ENCODE measurements at places on chromosomes 1 and 21.

- DNase-seq = no peak
Measured at GRCh38 chr1:45723248-45723930, 27.1 kb downstream of the IPP start.

DNA sequence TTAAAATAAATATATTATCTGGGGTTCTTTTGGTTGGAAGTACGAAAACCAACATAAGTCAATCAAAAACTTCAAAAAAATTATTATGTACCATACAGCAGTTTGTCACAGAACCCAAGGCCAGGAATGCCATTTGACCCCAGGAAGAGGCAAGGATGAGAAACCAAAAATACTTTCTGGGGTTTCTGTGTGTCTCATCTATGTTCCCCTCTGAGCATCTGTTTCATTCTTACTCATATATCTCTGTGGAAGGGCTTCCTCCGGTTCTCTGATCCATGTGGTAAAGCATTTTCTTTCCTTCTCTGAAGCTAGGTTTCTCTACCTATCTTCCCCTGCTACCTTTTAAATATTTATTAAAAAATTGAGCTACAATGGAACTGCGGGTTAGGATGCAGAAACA is 9.8 kb upstream of the FCRL1 start:
- DNase-seq = no peak

- no peak for DNase-seq
Measured at GRCh38 chr21:41888749-41889376, 9.7 kb upstream of the PRDM15 start.

DNA sequence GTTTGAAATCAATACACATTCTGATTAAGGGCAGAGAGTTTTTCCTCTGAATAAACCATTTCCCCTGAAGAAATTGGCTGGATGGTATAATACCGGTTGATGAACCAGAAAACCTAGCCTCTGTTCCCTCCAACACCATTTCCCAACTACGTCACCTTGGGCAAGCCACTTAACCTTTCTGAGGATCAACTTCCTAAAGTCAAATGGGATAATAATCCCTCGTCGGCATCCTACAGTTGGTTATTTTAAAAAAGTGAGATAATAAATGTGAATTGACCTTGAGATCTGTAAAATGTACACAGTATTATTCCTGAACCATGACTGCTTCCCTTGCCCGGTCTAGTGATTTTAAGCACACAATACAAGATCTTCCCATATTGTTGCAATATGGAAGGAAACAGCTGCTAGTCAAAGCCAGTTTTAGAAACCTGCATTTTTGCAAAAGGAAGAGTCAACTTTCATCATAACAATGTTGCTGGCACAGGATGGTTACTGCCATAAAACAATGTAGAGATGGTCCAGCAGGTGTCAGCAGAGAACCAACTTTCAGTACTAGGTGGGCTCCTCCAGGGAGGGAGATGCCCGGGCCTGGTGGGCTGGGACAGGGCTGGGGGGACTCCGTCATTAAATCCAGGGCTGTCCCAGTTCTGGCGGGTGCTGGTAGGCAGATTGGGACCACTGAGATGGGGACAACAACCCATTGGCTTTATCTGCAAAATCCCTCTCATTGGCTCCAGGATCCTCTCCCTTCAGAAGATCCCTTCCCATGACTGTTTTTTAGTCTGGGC is 5.2 kb upstream of the HLX start:
- DNase-seq = peak; percentile 60

GRCh38 chr1:238312969-238313368 is 422.2 kb upstream of the ZP4 start:
- no peak for DNase-seq

GRCh38 chr1:162859191-162859590 is 1.8 kb downstream of the CCDC190 start:
- DNase-seq = no peak

GRCh38 chr1:204684206-204684570 is 1.4 kb downstream of the LRRN2 start:
- DNase-seq = no peak

Data from H9 (cell line).